ENCODE measurements at places on chromosomes 16 and 17.

- no peak for DNase-seq
Measured at GRCh38 chr17:76504117-76504516, 2.9 kb upstream of the RHBDF2 start.

GRCh38 chr16:31501226-31501965, 6.8 kb downstream of the RUSF1 start:
- DNase-seq: no peak

GRCh38 chr17:36506249-36506826, 19.9 kb downstream of the ZNHIT3 start:
- DNase-seq: no peak

DNA sequence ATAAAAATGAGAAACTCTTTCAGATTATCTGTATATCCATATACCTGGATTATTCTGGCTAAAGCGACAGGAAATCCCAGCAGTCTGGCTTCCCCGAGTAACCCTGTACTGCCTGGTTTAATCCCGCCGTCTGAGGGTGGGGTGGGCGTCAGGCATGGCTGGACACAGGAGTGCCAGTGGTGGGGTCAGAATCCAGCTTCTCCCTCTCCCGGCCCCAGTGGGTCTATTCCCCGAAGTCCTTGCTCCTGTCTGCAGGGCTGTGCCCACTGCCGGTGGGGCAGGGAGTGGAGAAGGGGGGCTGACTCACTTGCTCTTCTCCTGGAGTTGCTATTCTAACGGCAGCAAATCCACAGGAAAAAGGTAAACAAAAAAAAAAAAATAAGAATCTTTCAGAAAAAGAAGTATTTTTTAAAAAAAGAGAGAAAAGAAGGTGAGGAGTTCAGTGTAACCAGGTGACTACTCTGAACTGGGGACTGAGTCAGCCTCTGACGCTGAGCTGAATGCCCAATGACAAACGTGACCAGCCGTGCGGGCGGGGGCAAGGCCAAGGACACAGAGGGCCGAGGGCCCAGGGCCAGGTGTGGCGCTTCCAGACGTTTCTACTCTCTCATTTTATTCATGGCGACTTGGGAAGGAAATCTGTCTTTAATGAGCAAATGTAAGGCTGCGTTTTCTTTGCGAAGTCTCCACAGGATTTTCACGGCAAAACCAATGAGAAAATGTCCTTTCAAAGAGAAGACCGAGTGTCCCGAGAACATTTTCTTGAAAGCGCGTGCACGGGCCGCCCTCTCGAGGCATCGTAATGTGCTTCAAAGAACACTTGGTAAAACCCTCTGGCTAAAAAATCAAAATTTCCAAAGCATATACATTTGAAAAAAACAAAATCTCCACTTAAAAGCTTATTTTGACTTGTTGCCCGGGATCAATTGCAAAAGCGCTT, 20.2 kb downstream of the FOXF1 start:
- no peak for DNase-seq

- no peak for DNase-seq
Measured at GRCh38 chr17:16361874-16362273, 8.6 kb upstream of the CENPV start.

GRCh38 chr17:48998587-48999440, 1.6 kb downstream of the IGF2BP1 start:
- no peak for DNase-seq
